Activated T-helper 17 cell treated with anti-CD3 and anti-CD28 coated beads, Interleukin-2, amount 50 U/mL, for 72 hours (primary cell): ENCODE measurements at places on chromosomes 11 and 22.

- no peak for ATAC-seq
Measured at GRCh38 chr22:48804811-48805301, 1022.8 kb downstream of the BRD1 start.

GRCh38 chr11:16252373-16252772 is 104.0 kb downstream of the SOX6 start:
- no peak for ATAC-seq

DNA sequence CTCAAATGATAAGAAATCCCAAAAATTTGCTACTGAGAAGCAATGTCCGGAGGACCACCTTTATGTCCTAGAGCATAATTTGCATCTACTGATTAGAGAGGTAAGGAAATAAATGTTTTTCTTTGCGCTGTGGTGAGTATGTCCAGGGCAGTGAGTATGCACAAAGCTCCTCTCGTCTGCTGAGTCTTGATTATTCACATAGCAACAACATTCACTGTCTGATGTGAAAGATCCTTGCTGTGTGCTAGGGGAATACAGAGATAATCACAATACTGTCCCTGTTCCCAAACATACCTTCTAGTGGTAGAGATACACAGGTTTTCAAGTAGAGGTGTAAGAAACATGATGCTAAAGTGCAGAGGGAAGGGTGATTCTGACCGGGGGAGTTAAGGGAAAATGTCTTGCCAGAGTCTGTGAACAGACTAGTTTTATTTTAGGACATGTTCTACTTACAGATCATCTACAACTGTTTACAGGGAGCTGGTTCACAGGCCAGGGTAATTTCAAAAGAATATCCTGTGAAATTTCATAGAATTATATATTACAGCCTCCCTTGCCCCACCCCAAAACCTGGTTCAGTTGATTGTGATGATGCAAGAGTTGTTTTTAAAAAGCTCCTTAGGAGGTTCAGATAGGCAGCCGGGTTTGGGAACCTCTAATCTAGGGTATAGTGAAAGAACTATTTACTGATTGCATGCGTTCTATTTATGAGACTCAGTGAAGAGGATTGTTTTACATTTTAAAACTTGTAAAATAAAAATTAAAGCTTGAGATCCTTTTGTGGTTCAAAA is 12.6 kb downstream of the MED17 start:
- ATAC-seq, result no peak

GRCh38 chr11:99063331-99063730 is 42.6 kb downstream of the CNTN5 start:
- ATAC-seq, result no peak

- peak; percentile 88 for ATAC-seq
Measured at GRCh38 chr11:122749005-122749687, 89.2 kb upstream of the CRTAM start.

DNA sequence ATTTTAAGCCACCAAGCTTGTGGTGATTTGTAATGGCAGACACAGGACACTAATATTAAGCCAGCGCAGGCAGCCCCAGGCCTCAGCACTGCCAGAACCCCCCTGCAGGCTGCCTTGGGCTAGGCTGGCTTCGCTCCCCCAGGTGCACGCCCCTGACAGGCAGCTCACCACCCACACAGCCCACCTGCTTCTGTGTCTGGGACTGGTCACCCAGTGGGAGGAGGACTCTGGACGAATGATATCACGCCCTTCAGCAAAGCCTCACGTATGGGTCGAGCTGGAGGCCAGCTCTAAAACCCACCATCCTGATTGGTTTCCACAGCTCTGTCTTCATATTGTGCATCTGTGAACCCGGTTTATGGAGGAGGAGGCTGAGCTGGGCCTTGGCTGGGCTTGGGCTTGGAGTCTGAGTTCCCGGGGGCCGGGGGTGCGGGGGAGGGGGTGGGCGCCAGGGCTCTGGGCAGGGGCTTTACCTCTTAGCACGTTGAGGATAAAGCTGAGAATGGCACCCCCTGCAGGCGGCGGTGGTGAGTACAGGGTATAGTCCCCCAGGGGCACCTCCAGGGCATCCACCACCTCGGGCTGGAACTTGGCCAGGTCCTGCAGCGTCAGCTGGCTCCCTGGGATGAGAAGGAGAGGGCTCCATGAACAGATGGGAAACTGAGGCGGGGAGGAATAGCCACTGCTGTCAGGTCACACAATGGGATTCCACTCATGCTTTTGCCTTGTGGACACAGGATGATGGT is 13.8 kb downstream of the GGT5 start:
- ATAC-seq, result peak; percentile 77

DNA sequence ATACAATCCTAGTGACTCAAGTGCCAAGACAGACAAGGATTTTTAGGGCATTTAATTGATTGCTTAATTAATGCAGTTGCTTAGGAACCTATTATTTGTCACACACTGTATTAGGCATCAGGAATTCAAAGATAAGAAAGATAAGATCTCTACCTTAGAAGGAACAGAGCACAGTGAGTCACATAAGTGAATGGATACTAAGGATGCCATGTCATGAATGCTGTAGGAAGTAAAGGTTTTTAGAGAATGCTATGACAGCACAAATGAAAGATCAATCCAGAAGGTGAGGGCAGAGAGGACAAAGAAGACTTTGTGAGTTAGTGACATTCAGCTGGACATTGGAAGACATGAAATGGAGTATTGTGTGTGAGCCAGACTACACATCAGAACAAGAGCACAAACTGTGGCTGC is 147.9 kb upstream of the DDI1 start:
- no peak for ATAC-seq

DNA sequence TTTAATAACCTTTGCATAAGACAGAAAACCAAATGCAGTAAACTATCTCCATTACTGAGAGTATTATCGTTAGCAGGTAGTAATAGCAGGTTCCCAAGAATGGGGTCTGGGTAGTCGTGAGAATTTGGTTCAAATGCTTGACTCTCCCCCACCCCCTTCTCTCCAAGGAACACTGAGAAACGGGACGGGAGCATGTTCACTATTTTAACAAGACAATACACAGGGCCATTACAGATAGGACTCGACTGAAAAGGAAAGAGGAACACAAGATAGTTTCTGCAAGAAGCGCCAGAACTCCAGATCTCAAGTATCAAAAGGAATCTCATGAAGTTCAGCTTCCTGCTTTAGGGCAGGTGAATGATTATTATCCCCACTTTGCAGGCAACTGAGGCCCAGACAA is 27.0 kb downstream of the KMT5B start:
- ATAC-seq, result no peak

DNA sequence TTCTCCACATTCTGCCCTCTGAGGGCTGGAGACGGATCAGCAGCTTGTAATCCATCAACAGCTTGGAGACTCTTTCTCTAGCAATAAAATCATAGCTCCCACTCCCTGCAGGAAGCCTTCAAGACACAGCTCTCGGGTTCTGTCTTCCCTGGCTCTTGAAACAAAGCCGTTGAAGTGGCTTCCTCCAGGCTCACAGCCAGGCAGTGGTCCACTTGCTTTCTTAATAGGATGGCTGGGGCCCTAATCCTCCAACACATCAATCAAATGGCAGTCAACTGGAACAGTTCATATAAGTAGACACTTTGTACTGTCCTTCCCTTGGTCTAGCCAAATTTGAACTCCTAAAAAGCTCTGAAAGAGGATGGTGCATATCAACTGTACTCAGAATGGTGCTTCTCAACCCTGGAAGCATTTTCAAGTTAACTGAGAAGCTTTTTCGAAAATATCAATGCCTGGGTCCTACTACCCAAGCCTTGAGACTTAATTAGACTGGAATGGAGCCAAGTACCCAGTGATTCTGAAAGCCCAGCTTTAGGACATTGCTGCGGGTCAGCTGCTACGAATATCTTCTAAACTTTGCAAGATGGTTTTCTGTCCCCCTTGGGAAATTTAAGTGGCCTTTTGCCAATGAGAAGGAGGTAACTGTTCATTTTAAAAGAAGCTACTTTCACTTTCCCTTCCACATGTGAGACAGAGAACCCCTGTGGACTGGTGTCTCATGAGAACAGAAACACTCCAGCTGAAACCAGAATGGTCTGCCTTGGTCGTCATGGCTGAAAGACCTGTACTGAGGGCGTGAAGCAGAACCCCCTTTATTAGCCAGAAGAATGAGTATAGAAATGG is 74.7 kb downstream of the SC5D start:
- ATAC-seq, result peak; percentile 73
